ENCODE measurements at places on chromosomes 6 and 20.

- peak; percentile 78 for DNase-seq
These were observed 4.1 kb upstream of the BNIP5 start for GRCh38 chr6:36340618-36341454.

DNA sequence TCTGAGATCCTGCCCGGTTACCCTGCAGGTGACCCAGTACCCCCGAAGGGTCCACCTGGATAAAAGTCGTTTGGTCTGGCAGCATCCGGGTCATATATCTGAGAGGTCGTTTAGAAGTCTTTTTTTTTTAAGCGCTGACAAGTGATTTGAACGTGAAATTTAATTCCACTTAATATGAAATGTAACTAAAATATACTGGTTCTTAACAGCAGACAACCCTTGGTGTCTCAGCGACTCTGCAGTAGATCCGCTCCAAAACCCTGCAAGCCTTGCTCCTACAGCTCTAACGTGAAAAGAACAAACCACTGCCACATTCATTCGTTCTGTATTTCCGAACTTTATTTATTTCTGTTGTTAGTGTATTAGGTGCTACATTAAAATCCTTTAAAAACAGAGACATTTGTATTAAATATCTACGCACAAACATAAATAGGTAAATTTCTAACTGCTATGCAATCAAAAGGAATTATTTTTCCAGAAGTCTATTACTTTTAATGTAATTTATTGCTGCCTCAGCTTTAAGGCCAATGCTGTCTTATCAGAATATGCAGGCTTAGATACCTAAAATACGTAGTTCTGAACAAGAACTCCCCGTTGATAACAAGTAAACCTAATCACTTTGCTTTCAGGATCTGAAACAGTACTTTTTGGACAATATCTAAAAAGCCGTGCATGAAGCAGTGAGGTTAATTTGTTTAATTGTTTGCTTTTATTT lies 33.5 kb upstream of the TCF21 start:
- DNase-seq: no peak

DNA sequence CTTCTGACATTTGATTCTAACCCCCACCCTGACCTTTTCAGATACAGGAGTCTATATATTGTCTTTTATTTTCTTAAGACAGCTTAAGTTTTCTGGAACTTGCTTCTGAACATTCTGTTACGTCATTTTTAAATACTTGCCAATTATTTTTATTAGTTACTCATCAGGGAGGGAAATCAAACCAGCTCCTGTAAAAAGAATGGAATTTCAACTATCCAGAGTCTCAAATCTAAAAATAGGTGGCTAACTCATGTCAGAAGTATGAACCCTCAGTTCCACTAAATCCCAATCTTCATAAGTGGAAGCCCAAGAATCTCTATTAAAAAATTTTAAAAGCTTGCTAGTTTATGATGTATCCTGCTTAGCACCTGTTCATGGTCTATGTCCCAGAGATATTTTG lies 900.0 kb downstream of the KIF16B start:
- no peak for DNase-seq

GRCh38 chr20:37384683-37385174 lies 38.8 kb downstream of the SRC start:
- DNase-seq: peak; percentile 79

DNA sequence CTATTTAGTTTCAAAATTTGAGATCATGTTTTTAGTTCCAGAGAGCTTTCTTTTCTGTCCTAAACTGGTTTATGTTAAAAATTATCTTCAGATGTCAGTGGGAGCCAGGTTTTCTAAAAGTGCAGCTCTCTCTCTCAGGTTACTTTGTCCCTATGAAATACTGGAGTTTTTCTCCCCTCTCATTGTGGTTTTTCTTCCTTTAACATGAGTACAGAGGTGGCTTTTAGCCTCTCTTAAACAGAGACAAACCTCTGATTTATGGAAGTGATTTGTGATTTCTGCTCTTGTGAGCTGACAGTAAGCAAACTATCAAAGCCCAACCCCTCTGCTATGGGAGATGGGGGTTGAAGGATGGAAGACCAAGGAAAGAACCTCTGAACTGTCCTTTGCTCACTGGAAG lies 85.7 kb downstream of the LIN28B start:
- no peak for DNase-seq

- DNase-seq: no peak
These were observed 114.7 kb upstream of the BACH2 start for GRCh38 chr6:90411292-90411781.

DNA sequence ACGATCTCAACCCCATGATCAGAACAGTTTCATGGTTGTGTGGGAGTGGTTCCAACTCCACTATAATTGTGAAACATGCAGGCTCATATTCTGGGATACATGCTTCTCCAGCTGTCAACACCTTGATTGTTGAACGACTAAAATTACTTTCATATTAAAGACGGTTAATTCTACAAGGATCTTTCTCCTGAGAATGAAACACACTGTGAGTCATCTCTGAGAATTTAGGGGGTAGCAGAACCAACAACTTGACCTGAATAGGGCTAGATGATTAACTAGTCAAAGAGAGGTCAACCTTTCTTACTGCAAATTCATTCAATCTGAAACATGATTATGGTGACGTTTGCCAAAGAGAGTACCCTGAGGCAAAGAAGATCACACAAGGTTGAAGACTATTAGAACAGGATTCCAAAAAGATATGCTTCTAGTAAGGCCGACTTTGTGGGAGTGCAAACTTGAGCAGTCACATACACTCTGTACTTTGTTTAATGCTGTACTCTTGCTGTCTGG lies 175.2 kb upstream of the CITED2 start:
- no peak for DNase-seq

DNA sequence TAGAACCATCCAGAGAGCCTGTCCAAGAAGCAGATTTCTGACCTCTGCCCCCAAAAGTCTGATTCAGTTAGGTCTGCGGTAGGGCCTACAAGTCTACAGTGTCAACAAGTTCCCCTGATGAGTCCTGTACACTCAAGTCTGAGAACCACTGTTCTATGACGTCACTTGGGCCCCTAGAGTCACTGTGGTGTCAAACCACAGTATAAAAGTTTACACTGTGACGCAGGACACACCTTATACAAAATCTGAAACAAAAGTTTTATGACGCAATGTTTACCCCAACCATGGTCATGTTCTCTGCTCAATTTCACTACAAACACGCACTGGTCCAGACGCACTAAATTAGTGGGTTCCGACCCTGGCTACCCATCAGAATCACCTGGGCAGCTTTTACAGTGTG lies 17.9 kb downstream of the SLA2 start:
- DNase-seq: peak; percentile 69

DNA sequence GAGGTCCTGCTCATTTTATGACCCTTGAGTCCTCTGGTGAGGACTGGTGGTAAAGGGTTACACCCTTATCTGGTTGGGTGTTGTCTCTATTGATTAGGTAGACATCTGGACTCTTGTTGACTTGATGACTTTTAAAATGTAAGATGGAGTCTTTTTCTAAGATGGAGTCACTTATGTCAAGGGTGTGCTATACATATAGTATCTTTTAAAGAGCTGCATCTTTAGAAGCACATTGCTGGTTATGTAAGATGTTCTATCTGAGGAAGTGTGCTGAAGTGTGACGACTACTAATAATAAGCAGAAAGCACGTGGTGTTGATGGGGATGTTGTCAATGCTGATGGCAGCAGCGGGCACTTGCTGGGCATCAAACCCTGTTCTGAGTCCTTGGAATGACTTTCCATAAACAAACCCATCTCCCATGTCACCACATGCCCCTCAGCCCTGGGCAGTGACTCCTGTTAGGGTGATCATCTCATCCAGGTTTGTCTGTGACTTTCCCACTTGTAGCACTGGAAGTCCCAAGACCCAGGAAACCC lies 229.6 kb downstream of the EYA2 start:
- peak; percentile 43 for DNase-seq

DNA sequence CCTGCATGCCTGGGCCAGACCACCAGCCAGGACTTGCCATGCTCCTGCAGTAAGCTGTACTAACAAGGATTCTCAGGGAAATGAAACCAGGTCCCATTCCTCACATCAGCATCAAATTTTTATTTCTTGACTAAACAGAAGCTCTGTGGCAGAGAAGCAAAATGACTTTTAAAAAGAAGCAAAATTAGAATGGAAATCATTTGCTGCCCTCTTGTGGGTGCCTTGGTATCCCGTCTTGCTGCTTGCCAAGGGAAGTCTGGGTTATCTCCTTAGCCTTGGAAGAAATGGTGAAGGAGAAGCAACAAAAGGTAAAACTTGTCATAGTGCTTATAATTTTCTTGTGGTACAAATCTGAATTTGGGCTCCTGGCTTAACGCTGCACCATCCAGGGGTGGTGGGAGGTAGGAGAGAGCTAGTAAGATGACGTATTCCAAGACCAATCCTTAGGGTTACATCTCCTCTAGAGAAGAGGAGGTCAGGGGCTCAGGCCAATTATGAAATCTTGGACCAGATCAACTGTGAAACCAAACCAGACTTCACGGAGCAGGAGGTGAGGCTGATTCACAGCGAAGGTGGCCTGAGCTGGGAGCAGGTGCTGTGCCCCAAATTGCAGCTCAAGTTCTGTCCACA lies 107.5 kb downstream of the FAXC start:
- DNase-seq: peak; percentile 40

GRCh38 chr6:158649289-158650143 lies at the start of gene SYTL3:
Gene SYTL3, plus strand, starts transcription at chr6:158650054. Its CDS starts 13,215 bp downstream, at chr6:158663269.
- peak; percentile 90 for DNase-seq

- DNase-seq: no peak
These were observed 463.9 kb upstream of the JARID2 start for GRCh38 chr6:14781772-14782525.

GRCh38 chr20:31870726-31871617 lies 538 bp downstream of the TTLL9 start:
- DNase-seq: peak; percentile 32

DNA sequence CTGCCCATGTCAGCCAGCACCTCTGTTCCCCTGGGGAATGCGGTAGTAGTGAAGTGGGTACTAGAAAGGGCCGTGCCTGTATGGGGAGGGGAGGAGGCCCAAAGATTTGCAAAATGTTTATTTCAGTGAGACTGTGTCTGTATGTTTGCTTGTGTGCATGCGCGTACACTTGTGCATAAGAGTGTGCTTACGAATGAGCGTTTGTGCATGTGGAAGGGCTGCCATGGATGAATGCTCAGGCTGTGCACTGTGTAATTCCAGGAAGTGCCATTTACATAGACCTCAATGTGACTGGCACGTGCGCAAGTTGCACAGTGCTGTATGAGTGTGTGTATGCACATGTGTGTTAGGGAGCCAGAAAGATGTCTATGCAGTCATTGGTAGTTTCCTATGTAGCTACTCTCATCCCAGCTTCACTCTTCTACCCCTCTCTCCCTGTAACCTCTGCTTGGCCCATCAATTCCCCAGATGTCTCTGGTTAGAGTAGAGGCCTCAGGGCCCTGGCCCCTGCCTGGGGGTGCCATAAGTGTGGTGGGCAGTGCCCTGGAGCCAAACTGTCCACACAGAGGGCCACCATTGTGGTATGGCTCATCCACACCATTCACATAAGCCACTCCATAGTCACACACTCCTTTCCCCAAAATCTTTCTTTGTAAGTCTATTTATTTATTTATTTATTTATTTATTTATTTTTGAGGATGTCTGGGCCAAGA lies 26.8 kb upstream of the SLC22A7 start:
- DNase-seq: no peak

DNA sequence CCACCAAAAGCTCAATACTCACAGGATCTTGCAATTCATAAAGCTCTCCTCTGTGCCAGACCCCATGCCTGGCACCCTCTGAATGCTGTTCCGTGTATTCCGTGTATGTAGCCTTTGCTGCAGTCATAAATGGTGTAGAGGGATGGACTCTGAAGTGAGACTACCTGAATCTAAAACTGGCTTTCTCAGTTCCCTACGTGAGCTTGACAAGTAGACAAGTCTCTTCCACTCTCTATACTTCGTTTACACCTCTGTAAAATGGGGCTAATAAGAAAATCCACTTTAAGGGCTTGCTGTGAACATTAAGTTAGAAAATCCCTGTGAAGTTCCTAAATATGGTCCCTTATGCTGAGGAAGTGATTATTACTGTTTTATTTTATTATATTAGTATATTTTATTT lies 31.5 kb downstream of the PPP1R16B start:
- DNase-seq: no peak

DNA sequence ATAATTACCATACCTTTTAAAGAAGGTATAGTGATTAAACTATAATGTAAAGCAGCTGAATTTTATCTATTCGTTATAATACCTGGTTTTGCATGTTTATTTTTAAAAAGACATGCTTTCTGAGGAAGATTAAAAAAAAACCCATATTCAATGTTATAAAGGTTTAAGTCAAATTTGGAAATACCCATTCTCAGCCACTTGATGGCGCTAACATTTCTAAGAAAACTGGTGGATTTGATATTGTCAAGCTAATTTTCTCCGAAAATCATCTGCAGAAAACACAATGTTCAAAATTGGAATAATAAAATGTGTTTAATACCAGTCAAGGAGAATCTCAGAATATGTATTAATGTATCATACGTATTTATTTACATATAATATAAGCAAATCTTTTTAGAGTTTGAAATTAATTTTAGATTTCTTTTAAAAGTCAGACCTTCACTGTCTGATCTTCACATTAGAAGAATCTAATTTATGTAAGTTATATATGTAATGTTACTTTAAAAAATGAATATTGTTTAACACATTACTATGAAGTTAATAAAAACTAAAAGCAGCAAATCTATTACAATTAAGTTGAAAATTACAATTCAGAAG lies 35.0 kb downstream of the SHPRH start:
- peak; percentile 60 for DNase-seq

Measured in NB4 (cell line).